ENCODE measurements at places on chromosomes 1 and 21.

DNA sequence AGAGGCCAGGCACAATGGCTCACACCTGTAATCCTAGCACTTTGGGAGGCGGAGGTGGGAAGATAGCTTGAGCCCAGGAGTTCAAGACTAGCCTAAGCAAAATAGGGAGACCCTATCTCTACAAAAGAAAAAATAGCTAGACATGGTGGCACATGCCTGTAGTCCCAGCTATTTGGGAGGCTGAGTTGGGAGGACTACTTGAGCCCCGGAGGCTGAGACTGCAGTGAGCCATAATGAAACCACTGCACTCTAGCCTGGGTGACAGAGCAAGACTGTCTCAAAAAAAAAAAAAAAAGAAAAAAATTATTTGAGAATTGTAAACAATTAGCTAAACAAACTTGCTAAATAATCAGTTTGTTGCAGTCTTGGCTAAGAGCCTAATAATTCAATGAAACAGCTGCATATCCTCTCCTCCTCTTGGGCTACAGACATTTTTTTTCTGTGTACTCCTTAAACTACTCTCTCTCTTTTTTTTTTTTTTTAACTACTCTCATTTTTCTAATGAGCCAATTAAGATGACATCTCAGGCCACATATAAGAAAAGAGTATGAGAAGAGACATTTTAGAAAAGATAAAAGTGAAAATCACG, 10.5 kb upstream of the DNAJB4 start:
- DNase-seq: no peak

DNA sequence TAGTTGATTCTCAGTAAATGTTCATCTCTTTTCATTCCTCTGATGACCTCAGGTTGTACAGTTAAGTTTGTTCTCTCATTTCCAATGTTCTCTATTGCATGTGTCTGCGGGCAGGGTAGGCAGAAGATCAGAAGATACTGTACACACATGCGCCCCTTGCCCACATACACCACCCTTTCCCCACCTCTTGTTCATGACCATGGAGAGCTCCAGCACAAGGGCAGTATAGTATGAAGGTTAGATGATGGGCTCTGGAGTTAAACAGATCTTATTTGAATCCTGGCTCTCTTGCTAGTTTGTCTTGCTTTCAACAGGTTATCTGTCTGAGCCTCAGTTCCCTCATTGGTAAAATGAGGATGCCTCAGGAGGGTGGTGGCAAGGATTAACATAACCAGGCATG, 17.8 kb upstream of the PLD5 start:
- no peak for DNase-seq

GRCh38 chr1:61095470-61095812, 13.1 kb downstream of the NFIA start:
- no peak for DNase-seq

GRCh38 chr21:34105947-34106541, 32.7 kb downstream of the MRPS6 start:
- no peak for DNase-seq

DNA sequence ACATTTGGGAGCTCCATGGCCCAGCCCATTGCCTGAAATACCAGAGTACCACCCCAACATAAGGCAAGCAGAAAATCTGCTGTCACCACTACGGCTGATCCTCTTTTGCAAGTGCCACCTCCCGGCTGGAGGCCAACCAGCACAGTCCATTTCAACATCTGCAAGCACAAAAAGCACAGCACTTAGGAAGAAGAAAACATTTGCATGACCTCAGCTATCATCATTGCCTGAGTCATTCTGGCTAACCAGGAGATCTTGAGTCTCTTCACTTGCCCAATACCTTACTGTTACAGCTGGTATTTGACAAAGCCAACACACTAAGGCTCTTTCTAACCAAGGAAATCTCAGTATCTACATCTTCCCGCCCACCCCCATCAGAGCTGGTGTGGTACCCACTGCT, 55.9 kb downstream of the NEK7 start:
- DNase-seq: no peak

DNA sequence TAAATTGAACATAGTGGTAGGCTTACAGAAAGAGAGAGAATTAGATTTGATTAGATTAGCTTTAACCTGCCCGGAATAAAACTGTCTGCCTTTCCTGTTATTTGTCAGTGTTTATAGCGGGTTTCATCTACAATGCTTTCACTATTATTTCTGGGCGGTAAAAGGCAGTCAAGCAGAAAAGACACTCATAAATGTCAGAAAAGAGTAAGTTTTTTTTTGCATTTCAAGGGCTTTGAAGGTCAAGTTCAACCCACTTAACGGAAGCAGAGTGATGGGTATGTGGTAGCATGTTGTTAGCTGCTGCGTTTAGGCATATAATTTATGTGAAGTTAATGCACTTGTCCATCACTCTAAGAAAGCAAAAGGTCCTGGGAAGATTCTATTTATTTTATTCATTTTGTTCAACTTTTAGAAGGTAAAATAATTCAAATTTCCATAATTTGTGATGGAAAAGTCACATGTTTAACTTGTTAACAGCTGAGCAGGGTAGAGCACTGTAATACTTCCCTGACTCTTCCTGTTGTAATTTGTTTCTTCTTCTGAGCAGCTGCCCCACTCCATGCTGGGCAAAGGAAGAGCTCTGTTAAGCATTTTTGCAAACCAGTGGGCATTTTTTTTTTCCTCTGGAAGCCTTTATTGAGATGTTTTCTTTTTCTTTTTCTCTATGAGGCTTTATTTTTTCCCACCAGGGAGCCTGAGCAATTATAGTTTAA, 220.1 kb downstream of the ST6GALNAC3 start:
- DNase-seq: no peak

DNA sequence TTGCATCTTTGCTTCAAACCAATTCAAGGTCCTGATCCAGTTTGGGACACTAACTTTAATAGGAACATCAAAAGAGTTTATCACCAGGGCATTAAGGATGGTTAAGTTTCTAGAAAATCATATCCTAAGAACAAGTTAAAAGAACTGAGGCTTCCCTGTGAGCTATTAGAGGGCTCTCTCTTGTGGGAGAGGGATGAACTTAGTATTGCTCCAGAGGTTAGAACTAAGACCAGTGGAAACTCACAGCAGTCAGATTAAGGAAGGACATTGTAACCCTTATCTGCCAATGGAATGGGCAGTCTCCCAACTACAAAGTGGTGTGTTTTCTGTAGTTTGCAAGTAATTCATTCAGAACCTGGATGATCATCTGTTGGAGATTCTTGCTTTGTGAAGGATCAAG, 36.8 kb downstream of the UBE2U start:
- no peak for DNase-seq

GRCh38 chr1:46171351-46171750, 3.5 kb upstream of the TSPAN1 start:
- DNase-seq: no peak

DNA sequence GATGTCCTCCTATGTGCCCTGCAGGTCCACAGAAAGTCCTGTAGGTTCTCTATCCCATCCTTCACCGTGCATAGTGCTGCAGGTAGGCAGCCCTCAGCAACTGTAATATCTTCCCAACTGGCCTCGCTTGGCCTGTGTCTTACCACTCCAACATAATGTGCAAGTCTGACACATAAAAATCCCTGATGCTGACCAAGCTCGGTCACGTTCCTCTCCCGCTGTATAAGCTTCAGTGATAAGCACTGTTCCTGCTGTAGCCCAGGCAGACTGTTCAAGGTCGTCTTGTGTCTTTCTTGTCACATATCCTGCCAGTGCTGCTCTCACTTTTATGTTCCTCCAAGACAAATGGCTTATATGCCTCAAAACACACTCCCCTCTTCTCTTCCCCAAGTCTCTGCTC, 19.4 kb upstream of the KCNE1 start:
- no peak for DNase-seq

- DNase-seq: no peak
Measured at GRCh38 chr1:67754526-67754920, 69.5 kb downstream of the GADD45A start.

DNA sequence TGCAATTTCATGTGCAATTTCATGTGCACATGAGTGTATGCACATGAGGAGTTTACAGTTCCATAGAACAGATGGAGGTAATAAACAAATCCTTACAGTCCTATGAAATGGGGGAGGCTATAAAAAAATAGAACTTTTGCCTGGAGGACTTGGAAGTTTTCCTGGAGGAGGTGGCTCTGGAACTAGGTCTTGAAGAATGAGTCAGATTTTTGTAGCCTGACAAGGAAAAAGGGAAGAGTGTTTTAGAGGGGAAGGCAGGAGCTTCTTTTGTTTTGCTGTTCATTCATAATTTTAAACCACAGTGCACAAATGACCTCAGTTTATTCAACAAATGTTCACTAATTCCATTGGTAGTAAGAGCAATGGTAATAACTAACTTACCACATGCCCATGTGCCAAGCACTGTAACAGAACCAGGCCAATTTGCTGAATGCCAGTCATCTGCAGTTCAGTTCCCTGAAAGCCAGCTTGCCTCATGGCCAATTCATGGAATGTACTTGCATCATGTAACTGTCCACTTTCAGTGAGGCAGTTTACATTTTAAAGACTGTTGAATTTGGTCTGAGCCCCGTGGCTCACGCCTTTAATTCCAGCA, 2.7 kb downstream of the DIO1 start:
- DNase-seq: no peak

GRCh38 chr1:113178106-113178505, 105.1 kb downstream of the LRIG2 start:
- no peak for DNase-seq

DNA sequence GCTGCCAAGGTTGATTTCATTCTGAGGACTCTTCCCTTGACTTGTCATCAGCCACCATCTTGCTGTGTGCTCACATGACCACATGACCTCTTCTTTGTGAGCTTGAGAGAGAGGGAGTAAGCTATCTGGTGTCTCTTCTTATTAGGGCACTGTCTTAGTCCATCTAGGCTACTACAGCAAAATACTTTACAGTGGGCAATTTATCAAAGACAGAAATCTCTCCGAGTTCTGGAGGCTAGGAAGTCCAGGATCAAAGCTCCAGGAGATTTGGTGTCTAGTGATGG, 11.9 kb upstream of the RPS6KA1 start:
- no peak for DNase-seq

DNA sequence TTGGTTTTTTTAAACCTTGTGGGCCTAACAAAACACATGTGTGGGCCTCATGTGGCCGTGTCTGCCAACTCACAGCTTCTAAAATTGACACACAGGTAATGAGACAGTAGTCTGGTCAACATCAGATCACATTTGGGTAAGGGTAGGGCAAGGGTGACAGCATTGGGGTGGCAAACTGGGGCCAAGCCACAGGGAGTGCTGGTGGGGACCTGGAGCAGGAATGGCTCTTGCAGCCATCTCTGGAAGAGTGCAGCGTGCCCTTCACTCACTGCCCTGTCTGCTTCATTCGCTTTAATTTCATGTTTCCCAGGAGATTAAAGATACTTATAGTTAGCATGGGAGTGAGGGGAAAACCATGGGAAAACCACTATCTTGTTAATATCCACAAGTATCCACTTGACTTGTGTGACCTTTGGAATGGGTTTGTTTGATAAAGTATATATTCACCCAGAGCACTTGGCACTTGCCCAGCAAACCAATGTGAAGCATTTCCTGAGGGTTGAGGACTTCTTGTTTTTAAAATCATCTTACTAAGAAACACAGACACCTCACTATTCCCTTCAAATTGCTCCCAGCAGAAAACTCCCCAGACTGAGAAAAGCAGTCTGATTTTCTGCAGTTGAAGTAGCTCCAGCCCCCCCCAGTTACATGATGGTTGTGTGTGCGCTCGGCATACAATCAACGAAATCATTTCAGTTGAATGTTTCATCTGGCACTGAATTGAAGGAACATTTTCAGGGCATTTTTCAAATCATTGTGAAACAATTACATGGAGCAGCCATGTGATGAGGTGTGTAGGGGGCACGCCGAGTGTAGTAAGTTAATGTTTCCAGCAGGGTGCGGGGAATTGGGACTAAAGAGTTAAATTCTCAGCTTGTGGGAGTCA, 175.7 kb downstream of the VPS13D start:
- no peak for DNase-seq

GRCh38 chr1:240658312-240658960, 46.5 kb upstream of the GREM2 start:
- no peak for DNase-seq

GRCh38 chr1:219871427-219872057, 56.8 kb downstream of the SLC30A10 start:
- no peak for DNase-seq

- DNase-seq: no peak
Measured at GRCh38 chr1:210385228-210385627, 56.5 kb downstream of the HHAT start.

All from stimulated activated CD8-positive, alpha-beta memory T cell treated with anti-CD3 and anti-CD28 coated beads, Interleukin-7, amount 100 ng/mL, for 4 hours (primary cell).